KG1 (cell line): ENCODE measurements at places on chromosomes 4 and X.

- DNase-seq = no peak
Measured at GRCh38 chr4:84221704-84222103, 277.4 kb downstream of the NKX6-1 start.

GRCh38 chr4:113952452-113953029 is 26.9 kb downstream of the ARSJ start:
- peak; percentile 59 for DNase-seq

GRCh38 chrX:72243472-72243871 is 4.6 kb upstream of the ERCC6L start:
- DNase-seq = no peak

- DNase-seq = no peak
Measured at GRCh38 chrX:154030266-154030665, 10.6 kb upstream of the IRAK1 start.

DNA sequence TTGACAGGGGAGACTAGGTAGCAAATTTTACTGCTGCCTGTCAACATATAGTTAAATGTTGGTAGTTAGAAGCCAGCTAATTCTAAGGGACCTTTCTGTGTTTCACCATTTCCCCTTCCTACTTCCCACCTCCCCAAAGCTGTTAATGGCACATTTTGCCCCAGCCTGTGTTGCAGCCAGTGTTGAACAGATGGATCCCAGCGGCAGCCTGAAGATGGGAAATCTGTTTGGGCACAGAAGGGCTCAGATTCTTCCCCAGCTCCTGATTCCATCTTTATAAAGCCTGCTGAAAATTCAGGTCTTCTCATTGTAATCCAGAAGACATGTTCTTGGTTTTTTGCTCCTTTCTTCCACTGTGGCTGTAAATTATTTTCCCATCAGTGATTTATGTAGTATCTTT is 89.0 kb downstream of the SPRY1 start:
- DNase-seq = no peak

DNA sequence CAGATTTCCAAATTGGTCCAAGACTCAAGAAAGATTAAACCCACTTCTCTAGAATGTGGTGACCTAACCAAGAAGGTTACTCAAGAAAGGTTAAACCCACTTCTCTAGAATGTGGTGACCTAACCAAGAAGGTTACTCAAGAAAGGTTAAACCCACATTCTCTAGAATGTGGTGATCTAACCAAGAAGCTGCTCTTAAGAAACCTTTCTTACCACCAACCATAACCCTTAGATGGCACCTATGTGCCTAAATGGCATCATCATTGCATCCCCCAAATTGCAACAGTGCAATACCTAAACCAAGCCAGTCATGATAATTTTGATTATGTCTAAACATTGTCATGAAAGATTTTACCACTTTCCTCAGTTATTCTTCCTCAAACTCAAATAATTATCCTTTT is 49.2 kb downstream of the IDS start:
- no peak for DNase-seq

DNA sequence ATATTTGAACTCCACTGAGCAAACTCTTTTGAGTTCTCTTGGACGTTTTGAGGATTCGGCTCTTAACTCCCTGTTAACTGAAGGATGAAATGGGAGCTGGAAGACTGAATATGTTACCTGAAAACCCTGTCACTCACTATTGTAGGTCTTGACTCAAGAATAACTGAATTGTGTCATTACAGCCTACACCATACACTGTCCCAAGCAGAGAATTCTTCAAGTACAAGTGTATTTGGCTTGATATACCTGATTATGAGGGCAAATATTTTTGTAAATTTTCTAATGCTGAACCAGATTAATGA is 276.1 kb downstream of the CFAP299 start:
- no peak for DNase-seq

- no peak for DNase-seq
Measured at GRCh38 chrX:118627084-118627758, 100.2 kb upstream of the IL13RA1 start.

DNA sequence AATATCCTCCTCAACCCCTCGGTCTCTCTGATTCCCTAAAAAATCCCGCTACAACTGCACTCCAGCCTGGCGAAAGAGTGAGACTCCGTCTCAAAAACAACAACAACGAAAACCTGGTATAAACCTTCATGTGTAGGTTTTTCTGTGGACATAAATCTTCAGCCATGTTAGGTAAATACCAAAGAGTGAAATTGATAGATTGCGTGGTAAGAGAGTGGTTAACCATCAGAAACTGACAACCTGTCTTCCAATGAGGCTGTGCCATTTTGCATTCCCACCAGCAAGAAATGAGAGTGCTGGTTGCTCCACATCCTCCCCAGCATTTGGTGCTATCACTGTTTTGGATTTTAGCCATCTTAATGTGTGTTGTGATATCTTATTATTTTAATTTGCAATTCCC is 10.9 kb downstream of the TBC1D19 start:
- no peak for DNase-seq

- no peak for DNase-seq
Measured at GRCh38 chr4:57691370-57691769, 581.2 kb upstream of the IGFBP7 start.

DNA sequence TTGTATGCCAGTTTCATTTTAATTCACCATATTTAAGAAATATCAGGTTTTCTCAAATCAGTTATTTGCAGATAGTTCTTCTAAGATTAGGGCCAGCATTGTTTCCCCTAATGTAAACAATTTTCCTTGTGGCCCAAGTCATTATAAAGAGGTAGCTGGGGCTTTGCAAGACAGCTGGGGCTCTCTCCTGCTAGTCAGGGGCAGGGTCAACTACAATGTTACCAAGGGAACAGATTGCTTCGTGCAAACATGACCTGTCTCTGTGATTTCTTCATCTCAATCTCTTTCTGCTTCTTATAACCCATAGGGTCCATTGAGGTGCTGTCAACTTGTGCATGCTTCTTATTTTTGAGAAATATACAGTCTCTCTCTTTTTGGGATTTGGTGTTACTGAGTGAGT is 12.1 kb downstream of the ARMCX6 start:
- DNase-seq = no peak

- DNase-seq = no peak
Measured at GRCh38 chr4:2071252-2071911, 12.3 kb downstream of the NAT8L start.

DNA sequence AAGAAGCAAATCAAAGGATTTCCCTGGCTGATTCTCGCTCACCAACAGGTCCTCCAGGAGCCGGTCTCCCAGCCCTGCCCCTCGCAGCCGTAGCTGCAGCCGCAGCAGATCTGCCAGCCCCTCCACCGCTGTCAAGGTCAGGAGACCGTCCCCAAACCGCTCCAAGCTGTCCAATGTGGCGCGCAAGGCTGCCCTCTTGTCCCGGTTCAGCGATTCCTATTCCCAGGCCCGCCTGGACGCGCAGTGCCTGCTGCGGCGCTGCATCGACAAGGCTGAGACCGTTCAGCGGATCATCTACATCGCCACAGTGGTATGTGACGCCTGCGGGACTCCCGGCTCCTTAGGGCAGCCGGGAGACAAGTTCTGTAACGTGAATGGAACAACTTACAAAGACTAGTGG is 25.6 kb downstream of the SPATA18 start:
- no peak for DNase-seq

- DNase-seq = no peak
Measured at GRCh38 chr4:185079271-185079905, 61.1 kb downstream of the HELT start.

- DNase-seq = no peak
Measured at GRCh38 chr4:5110901-5111300, 59.6 kb downstream of the STK32B start.

DNA sequence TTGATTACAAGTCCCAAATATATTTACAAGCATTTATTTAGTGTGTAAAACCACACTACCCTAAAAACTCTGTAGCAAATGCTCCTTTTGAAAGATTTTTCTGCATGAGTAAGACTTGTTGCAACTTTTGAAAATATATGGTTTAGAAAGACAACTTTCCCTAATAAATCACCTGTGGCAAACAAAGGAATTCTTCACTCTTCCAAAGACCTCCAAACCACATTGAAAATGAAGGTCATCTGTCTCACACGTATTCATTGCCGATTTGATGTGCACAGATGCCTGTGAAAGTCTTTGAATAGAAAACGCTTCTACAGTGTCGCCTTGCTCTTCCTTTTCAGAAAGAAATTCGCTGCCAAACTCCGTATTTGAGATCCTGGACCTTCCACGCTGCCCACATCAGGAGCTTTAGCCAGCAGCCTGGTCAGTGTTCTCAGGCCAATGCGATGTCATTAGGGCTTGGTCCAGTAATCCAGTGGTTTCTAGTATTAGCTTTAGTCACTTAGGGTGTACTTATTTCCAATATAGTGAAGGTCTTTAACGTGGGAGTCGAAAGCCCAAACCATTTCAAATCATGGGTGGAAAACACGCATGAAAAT is 22.2 kb downstream of the SPINK2 start:
- DNase-seq = no peak

GRCh38 chr4:16450724-16451123 is 224.5 kb upstream of the TAPT1 start:
- no peak for DNase-seq

DNA sequence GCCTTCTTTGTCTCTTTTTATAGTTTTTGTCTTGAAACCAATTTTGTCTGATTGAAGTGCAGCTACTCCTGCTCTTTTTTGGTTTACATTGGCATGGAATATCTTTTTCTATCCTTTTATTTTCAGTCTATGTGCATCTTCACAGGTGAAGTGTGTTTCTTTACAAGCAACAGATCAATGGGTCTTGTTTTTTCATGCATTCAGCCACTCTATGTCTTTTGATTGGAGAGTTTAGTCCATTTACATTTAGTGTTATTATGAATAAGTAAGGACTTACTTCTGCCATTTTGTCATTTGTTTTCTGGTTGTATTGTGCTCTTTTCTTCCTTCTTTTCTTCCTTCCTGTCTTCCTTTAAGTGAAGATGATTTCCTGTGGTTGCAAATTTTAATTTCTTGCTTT is 224.4 kb downstream of the SLC39A8 start:
- no peak for DNase-seq
